ENCODE measurements at places on chromosomes 16 and 17.
A peak's percentile ranks its signal among the peaks of the same experiment; 100 is the strongest.

GRCh38 chr17:58533616-58534188 is 19.3 kb upstream of the MTMR4 start:
- DNase-seq, result no peak

GRCh38 chr17:6346986-6347385 is 87.9 kb downstream of the AIPL1 start:
- DNase-seq, result no peak

- DNase-seq, result no peak
These were observed 209.2 kb upstream of the TNRC6C start for GRCh38 chr17:77749321-77749751.

DNA sequence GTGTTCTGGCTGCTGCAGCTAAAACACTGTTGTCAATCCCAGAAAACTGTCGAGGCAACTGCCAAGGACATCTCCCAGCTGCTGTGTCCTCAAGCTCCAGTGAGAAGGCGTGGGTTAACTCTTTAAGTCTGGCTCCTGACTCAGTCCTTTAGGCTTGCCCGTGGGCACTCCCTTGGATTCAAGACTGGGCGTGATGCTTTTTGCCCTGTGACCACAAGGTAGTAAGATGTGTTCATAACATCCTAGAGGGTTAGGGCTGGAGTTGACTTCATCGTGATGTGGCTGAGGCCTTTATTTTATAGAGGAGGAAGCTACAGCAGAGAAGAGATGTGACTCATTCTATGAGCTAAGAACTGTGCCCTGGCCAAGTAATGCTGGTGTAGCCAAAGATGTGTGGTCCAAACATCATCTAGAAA is 50.9 kb upstream of the TEKT3 start:
- no peak for DNase-seq

DNA sequence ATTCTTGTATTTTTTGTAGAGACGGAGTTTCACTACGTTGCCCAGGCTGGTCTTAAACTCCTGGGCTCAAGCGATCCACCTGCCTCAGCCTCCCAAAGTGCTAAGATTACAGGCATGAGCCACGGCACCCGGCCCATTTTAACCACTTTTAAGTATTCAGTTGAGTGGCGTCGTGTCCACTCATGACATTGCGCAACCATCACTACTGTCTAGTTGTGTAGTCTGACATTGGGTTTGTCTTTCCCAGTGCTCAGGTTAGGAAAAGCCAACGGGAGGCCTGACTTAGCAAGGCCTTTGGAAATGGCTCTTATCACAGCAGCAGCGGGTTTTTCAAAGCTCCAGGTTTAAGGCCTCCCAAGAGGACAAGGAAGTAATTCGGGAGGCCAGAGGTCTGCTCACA is 58.7 kb downstream of the LITAF start:
- DNase-seq, result peak; percentile 5

GRCh38 chr16:80862160-80862705 is 57.8 kb upstream of the CDYL2 start:
- DNase-seq, result no peak

GRCh38 chr16:77353587-77354263 is 81.1 kb downstream of the ADAMTS18 start:
- DNase-seq, result no peak

DNA sequence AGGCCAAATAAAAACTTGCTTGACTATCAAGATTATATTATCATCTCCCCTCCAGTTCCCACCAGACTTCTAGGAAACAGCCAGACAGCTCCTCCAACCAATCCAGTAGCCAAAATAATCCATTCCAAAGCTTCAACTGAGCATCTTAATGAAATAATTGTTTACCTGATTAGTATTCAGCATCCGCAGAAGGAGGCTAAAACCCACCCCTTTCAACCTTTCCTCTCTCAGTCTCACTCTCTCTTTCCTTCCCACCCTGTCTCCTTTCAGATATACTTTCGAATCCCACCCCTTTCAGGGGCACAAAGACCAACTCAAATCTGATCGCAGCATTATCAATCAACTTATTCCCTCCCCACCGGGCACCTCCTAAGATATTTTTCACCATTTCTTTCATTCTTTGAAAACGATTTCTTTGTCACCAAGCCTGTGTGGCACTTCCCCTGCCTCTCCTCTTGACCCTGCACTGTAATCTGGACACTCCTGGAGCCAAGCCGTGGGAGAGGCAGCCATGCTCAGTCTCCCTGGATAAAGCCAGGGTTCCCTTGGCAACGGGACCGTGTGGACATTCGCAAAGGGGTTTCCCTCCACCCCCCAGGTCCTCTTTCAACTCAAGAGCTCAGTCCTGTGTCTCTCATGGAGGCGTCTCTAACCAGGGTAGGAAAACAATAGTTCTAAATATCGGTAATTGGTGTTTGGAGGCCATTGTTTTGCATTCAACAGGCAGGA is at the start of gene ANKFN1:
TSS of gene ANKFN1 (plus strand) at position 602 of the 729 bp plus-strand sequence. CDS start 59,193 bp downstream, outside the sequence.
- DNase-seq, result no peak

DNA sequence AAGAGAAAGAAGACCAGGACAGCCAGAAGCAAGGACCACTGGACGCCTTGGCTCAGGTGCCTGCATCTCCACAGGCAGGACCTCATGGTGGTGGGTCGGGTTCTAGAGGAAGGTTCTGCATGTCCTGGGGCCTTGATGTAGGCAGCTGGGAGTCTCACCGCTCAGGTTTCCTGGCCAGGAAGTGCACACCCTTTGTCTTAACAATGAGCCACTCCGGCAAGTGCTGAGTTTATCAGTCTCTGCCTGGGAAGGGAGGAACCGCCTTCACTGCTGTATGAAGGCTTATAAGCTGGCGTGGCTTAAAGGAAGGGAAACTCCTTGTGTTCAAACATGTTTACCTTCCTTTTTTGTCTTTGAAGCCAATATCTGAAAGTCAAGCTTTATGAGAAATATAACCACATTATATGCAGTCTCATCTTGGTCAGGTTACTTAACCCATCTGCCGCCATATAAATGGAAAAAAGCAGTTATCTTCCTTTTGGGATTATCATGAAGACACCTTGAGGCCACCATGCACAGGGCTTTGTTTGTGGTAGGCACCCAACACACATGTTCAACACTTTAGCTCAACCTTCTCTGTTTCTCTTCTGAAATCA is at the start of gene ST6GALNAC1:
TSS of gene ST6GALNAC1 (minus strand) at position 205 of the 596 bp plus-strand sequence. CDS start at position 86, 119 bp downstream.
- DNase-seq, result peak; percentile 38

DNA sequence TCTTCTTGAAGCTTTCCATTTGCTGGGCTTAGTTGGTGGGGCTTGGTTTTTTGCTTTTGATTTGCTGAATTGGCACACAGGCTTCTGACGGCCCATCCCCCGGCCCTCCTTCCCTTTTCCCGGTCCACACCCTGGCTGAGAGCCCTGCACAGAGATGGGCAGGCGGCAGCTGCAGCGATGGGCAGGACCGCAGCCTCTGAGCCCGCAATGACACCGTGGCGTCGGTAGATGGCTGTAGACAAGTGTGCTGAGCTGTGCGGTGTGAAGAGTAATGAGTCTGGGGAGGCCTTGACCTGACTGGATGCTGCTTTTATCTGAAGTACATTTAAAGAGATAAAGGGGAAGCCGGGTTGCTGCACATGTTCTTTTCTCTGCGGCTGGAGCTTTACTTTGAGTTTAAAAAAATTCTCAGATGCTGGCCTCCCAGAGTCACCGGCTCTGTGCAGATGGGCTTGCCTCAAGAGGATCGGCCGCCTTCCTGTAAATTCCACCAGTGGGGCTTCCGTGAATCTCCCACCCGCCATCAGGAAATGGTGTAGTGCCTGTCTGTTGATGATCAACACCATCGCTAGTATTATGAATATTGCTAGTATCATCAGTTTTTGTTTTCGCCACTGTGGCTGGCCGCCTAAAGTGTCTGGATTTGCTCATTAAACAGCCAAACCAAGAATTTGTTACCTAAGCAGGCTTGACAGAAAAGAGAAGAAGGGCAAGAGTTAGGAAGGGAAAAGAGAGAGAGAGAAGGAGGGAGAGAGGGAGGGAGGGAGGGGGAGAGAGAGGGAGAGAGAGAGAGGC is 245.6 kb upstream of the RBFOX1 start:
- peak; percentile 55 for DNase-seq

DNA sequence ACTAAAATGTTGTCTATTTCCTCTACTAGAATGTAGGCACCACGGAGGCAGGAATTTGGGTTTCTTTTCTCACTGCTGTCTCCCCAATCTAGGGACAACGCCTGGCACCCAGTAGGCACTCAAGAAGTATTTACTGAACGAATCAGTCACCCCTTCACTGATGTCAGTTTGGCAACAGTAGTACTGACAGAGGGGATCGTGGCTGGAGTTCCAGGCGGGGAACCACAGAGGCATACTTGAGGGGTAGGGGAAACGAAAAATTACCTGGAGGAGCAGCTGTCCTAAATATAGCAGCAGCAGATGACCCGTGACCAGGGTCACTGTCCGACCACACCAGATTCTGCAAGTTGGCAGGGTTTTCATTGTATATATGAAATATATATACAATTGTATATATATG is 33.3 kb downstream of the TRIM25 start:
- DNase-seq, result no peak

GRCh38 chr17:83036666-83037065 is 42.7 kb upstream of the METRNL start:
- no peak for DNase-seq

DNA sequence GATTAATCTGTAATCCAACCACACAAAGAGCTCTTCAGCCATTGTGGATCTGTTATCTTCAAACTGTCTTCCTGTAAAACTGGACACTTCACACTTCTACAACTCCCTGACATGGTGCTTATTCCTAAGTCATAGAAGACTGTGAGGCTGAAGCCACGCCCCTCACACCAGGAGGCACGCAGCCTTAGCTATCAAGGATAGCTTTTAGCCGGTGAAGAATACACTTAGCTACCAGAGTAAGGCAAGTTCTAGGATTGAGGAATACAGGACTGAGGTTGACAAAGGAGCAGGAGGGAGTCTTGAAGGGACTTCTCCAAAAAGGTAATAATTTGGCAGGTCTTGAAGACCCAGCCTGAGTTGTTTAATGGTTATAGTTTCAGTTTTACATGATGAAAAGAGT is 79.8 kb upstream of the GAS7 start:
- no peak for DNase-seq

DNA sequence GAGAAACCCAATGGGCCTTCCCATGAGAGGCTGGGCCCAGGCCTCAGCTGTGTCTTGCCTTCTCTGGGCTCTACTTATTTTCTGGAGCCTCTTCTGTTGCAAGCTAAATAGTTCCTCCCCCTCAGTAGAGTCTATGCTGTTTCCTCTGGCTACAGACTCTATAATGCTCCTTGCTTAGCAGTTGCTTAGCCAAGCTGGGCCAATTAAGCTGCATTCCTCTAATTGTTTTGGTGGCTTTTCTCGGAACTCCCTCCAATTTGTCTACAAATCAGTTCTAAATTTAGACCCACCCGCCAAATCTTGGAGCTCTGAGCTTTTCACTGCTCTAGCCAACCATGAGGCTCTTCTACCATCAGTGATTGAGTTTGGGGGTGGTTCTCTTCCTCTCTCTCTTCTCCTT is 302.7 kb upstream of the ASIC2 start:
- no peak for DNase-seq

- DNase-seq, result no peak
These were observed 6.2 kb upstream of the CES1 start for GRCh38 chr16:55839115-55839514.

GRCh38 chr17:6943406-6943805 is 52.4 kb upstream of the ALOX12 start:
- DNase-seq, result no peak

- DNase-seq, result no peak
These were observed 721 bp upstream of the WFIKKN2 start for GRCh38 chr17:50834429-50835300.

GRCh38 chr17:61594294-61594825 is 3.3 kb upstream of the NACA2 start:
- no peak for DNase-seq

- peak; percentile 86 for DNase-seq
These were observed 81.8 kb downstream of the IRX3 start for GRCh38 chr16:54204756-54205155.

- DNase-seq, result no peak
These were observed 29.7 kb upstream of the PEMT start for GRCh38 chr17:17621254-17621653.

DNA sequence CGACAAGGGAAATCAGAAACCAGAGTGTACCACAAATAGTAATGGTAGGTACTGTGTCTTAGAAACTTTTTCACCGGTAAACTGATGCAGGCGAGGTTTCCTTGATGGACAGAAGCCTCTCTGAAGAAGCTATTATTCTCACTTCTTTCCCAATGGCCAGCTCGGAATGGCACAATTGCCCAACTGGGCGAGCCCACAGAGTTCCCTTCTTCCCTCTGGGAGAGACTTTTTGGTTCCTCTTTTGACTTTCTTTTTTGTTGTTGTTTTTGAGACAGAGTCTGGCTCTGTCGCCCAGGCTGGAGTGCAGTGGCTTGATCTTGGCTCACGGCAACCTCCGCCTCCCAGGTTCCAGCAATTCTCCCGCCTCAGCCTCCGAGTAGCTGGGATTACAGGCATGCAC is 16.9 kb downstream of the SLC43A2 start:
- DNase-seq, result no peak

DNA sequence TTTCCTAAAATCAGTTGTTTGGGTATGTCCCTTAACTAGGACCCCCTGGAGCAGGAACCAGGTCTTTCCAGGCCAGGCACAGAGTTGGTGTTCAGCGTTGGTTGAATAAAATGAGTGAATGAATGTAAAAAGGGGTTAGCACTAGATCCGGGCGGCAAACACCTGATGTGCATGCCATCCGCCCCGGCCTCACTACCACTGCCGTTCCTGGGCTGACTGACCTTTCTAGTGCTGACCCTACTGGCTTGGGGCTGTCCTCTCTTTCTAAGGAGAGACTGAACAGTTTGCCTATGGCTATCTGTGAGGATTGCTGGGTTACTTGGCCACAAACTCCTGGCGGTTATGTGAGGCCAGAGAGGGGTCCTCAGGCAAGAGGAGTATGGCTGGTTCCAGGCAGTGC is 10.1 kb upstream of the PHF12 start:
- DNase-seq, result no peak

DNA sequence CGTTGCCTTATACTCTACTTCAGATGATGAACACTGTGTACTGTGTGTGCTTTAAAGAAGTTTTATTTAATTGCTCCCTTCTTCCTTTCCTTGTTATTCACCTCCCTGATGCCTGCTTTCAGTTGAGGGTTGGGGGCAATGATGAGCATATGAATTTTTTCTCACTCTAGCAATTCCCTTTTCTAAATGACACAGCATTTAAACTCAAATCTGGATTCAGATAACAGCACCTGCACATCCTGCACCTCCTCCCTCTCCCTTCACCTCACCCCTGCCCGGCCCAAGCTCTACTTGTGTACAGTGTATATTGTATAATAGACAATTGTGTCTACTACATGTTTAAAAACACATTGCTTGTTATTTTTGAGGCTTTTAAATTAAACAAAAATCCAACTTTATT is 13.0 kb upstream of the PNPO start:
- DNase-seq, result no peak

DNA sequence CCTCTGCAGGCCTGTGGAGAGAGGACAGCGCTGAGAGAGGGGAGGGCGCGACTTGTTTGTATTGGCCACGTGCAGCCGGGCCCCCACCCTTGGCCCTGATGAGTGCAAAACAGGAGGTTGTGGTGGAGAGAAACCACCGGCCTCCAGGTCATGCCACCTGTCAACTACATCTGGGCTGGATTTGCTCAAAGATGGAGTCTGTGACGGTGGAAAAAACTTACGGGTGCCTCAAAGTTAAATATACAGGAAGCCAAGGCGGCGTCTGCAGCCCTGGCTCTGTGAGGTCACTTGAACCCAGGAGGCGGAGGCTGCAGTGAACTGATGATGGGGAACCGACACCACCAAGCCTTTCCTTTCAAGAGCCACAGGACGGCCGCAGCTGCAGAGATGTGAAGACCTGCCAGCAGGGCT is 15.7 kb downstream of the C16orf74 start:
- DNase-seq, result no peak

- no peak for DNase-seq
These were observed 103.3 kb downstream of the CA4 start for GRCh38 chr17:60253048-60253447.

Measured in DMS153 (cell line).